ENCODE measurements at places on chromosomes 2 and 18.

DNA sequence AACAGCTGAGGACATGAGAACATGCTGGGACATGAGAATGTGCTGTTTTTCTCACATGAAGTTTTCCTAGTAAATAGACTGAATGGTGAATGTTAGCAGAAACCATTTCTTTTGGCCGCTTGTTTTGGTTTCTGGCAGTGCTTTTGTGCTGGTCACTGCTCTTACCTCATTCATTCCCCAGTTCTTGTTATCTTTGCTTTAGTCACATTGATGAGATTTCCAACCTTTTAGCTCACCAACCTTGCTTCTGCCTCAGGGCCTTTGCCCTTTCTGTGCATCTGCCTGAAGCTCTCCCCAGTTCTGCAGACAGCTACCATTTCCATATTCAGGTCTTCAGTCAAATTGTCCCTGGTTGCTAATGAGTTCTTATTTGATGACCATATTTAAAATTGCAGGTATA, 91.6 kb downstream of the PTPRM start:
- no peak for ATAC-seq

- ATAC-seq: no peak
Observed at GRCh38 chr2:8798393-8798792, 39.0 kb downstream of the KIDINS220 start.

GRCh38 chr2:127576433-127577207, 41.1 kb downstream of the MYO7B start:
- ATAC-seq: no peak

DNA sequence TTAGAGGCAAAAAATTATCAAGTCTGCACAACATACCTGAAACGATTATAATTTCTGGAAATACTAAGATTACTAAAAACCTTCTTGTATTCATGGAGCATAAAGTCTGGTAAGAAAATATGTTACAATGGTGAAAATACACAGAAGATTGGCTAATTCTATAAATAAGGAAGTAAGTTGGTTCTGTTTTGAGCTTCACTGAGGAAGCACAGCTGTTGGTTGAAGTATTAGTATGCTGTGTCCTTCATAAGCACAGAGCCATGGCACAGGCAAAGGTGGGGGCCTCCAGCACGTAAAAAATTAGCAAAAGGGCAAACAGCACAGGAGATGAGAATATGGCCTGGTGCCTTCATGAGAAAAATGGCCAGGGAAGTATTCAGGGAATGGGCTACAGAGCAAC, 40.4 kb upstream of the ANKRD62 start:
- ATAC-seq: no peak

- ATAC-seq: no peak
Observed at GRCh38 chr2:253202-253638, 10.6 kb downstream of the SH3YL1 start.
